ENCODE measurements at places on chromosomes 11 and 22.

DNA sequence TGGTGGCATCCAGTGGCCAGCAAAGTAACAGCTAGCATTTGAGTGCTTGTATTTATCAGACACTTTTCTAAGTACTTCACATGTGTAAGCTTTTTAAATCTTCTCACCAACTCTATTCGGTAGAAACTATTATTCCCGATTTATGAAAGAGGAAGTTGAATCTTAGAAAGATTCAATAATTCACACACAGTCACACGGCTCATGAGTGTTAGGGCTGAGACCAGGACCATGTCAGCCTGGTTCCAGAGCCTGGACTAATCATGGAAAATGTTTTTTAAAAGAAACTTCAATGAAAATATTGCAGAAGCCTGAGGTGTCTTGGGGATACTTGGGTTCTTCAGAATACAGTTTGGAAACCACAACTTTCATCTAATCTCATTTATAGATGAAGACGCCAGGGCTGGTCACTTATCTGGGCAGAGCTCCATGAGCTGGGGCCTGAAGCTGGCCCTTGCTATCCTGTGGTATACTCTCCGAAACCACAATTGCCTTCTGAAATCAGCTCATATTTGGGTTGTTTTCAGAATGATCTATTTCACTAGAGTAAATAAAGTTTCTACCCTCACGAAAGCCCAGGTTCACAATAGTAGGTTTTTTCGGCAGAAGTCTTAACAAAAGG lies 4.3 kb upstream of the CRTAM start:
- peak; percentile 16 for DNase-seq

DNA sequence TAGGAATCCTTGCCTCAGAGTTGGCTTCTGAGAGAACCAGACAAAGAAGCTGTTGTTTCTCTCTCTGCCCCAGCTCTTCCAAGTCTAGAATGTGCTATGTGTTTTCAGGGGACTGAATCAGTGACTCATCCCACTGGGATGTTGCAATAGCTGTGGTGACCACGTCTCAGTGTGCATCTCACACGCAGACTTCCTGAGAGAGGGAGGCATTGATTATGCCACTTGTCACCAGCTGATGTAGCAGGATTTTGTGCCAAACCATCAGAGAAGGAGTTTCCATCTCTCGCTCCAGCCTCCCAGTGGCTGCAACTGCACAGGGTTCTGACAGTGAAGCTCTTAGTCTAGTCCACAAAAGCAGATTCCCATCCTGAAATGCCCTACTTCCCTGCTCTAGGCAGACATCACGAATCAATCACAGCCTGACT lies 455.8 kb downstream of the MIAT start:
- peak; percentile 91 for DNase-seq

DNA sequence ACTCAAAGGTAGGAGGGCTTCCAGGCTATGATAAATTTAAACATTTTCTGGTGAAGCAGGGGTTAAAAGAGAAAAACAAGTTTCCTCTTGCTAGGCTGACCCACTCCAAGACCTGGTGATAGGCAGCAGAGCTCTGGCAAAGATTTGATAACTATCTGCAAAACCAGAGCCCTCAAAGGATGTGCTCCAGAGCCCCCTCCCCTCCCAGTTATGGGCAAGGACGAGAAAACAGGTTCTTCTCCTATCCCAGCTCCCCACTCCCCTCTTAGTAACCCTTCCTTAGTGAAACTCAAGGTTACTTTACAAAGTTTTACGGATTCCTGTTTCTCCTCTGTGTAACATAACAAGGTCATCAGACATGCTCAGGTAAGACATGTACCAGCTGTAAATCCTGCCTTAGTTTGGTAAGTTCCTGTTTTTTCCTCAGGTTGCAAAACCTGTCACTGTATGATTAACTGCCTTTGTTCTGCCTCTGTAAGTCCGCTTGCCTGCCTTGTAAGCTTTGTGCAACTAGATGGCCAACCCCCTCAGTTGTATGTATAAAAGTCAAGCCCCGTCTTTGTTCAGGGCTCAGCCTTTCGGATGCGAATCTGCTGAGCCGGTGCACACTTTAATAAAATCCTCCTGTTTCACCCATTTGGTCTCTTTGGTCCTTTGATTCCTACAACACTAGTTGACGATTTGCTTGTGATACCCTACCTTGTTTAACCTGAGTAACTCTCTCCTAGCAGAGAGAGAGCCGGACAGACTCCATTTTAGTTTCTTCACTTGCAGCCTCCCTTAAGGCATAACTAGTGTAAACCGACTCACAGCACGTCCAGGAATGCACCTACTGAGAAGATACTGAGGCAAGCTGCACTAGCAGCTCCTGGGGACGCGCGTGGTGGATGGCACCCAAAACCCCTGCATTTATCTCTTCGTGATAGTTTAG lies 13.9 kb downstream of the APOBEC3H start:
- no peak for DNase-seq

DNA sequence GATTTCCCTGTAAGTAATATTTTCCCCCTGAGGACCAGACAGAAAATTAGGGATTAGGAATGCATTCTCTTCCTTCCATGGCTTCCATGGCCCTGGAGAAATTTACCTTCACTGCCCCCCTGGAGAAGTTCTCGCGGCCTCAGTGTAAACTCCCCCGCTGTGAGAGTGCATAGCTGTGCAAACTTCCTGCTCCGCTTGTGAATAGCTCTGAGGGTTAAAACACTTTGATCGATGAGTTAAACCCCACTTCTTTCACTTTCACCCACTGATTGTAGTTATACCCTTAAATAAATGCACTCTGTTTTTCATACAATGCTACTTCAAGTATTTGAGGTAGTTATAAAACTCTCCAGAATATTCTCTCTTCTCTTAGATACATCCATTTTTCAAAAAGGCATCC lies 190.8 kb downstream of the DSCAML1 start:
- no peak for DNase-seq

DNA sequence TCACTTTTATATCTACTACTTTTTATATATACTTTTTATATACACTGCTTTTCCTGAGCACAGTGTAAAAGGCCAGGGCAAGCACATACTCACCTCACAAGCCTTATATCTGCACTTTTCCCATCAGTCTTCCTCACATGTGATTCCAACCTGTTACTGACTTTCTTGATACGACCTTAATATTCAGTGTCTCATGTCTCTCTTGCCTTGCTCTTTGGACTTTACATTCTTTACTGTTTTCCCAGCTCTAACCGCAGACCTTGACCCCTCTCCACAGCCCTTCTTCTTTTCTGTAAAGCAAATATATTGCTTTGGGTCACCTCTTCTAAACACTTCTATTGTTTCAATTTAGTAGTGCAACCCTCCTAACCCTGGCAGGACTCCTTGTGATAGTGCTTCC lies 353.1 kb upstream of the ANO5 start:
- no peak for DNase-seq

- DNase-seq = peak; percentile 93
These were observed 32.9 kb downstream of the CABIN1 start for GRCh38 chr22:24043958-24044357.

- DNase-seq = peak; percentile 52
These were observed 1335.0 kb downstream of the BRD1 start for GRCh38 chr22:48492366-48493320.

DNA sequence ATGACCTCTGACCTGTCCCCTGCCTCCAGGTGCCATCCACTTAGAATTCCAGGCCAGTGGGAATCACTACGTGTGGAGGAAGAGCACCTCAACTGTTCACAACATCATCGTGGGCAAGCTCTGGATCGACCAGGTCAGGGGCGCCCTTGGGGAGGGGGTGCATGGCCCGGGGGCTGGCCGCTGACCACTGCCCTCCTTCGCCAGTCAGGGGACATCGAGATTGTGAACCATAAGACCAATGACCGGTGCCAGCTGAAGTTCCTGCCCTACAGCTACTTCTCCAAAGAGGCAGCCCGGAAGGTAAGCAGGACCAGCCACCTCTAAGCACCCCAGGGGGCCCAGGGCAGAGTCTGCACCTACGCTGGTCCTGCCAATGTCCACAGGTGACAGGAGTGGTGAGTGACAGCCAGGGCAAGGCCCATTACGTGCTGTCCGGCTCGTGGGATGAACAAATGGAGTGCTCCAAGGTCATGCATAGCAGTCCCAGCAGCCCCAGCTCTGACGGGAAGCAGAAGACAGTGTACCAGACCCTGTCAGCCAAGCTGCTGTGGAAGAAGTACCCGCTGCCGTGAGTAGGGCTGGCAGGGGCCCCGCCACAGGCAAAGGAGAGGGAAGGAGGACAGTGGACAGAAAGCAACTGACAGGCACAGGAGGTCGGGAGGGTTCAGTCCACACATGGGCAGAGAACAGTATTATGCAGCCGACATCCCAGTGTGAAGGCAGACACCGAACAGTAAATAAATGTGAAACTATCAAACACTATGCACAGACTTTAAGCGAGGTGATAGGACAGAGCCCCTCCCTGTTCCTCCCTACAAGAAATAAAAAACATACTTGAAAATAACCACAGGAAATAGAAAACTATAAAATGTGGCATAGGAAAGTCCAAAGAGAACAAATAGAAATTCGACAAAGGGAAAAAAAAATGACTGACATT lies 74.9 kb downstream of the MORC2 start:
- no peak for DNase-seq

GRCh38 chr11:132099692-132100091 lies 729.3 kb downstream of the NTM start:
- DNase-seq = peak; percentile 68

GRCh38 chr11:92580908-92581307 lies 356.3 kb downstream of the FAT3 start:
- no peak for DNase-seq

DNA sequence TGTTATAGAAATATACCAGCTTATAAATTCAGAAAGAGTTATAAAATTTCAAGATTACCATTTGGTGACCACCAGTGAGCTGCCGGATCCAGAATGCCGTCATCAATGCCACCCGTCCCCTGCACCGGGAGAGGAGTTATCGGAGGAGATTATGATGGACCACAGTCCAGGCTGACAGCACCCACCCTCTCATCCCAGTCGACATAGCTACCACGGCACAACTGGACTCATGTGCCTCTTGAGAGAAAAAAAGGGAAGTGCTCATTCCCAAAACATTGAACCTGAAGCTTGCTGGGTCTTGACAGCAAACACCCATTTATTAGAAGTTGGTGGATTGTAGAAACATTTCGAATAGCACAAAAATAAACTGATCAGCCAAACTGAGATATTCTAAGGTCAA lies 1331.5 kb downstream of the TBC1D22A start:
- no peak for DNase-seq

Data from inflammatory macrophage (primary cell).